Fibroblast of skin of right biceps (primary cell): ENCODE measurements at places on chromosomes 13 and 19.

- DNase-seq = peak; percentile 43
Observed at GRCh38 chr13:114064450-114065140, 67.8 kb downstream of the RASA3 start.

DNA sequence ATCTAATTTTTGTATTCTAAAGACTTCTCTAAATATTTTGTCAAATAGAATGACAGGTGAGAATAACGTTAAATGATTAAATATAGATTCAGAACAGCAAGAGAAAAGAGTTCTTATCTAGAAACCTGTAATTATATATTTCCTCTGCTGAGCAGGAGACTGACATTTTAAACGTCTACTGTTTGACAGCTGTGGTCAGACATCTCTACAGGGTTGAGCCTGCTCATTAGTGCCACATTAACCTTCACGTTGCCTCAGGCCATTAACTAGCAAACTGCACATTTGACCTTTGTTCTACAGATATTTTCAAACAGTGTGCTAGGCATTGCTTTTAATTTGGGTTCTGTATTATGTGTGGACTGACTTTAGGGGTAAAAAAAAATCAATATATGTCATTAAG, 347.5 kb downstream of the GPC5 start:
- no peak for DNase-seq

DNA sequence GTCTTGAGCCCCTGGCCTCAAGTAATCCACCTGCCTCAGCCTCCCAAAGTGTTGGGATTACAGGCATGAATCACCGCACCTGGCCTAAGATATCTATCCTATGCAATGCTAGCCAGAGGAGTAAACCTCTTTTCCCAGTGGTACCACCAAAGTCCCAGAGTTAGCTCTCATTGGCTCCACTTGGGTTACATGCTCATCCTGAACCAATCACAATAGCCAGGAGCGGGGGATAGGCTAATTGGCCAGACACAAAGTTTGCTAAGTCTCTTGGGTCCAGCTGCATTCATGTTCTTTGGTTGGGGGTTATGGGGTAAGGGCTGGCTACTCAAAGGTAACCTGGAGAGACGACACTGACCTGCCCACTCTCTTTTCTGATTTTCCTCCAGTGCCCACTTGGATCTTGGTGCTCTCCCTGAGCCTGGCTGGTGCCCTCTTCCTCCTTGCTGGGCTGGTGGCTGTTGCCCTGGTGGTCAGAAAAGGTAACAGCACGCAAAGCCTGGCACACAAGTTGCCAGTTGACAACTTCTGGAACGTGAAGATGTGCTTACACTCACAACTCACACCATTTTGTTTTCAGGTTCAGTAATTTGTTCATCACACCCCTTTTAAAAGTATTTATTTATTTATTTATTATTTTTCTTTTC, 7.8 kb downstream of the C19orf38 start:
- DNase-seq = no peak

DNA sequence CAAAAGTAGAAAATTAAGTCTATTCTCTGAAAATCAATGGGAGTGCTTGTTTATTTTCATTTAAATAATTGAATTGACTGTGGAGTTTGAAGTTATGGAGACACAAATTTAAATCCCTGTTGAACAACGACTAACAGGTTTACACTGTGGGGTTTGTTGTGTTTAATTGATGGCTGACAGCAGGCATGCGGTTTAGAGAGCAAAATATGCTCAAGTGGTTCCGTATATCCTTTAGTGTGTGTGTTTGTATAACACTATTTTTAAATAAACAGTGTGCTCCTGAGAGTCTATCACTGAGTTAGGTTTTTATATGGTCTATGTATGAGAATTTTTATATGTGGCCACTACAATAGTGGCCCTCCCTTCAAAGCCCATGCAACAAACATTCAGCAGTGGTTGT, 332.0 kb downstream of the GPC6 start:
- no peak for DNase-seq

- DNase-seq = peak; percentile 80
Observed at GRCh38 chr13:108963846-108964600, 334.6 kb downstream of the MYO16 start.

- no peak for DNase-seq
Observed at GRCh38 chr13:30108216-30108912, 199.0 kb downstream of the KATNAL1 start.

DNA sequence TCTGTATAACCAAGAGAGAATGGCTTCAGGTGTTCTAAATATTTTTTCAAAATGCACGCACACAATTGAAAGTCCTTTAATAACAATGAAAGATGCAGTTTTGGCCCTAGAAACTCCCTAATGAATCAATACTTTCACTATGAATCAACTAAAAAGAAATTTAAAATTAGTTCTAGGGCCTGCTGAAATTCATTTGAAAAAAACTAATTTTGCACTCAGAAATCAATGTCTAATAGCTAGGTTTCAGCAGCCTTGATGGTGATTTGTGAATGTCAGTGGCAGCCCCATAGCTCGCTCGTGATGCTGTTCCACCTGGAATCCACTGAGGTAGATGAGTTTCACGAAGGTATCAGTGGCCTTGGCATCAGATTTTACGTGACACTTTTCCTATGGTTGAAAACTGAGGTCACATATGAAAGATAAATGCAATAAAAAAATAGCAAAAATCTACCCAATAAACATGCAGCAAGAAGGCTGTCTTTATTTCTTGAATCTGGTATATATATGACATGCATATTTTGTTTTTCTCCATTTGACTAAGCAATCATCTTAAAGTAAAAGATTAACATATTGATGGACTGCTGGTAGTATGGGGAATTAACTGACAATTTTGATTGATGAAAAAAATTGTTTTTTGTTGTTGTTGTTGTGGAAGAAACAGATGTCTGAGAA, 141.0 kb downstream of the AKAP11 start:
- no peak for DNase-seq

- DNase-seq = peak; percentile 42
Observed at GRCh38 chr13:43720780-43721397, 65.9 kb downstream of the ENOX1 start.

- DNase-seq = no peak
Observed at GRCh38 chr13:38535261-38535660, 151.6 kb upstream of the FREM2 start.

- no peak for DNase-seq
Observed at GRCh38 chr13:45353895-45354294, 12.9 kb upstream of the TPT1 start.

DNA sequence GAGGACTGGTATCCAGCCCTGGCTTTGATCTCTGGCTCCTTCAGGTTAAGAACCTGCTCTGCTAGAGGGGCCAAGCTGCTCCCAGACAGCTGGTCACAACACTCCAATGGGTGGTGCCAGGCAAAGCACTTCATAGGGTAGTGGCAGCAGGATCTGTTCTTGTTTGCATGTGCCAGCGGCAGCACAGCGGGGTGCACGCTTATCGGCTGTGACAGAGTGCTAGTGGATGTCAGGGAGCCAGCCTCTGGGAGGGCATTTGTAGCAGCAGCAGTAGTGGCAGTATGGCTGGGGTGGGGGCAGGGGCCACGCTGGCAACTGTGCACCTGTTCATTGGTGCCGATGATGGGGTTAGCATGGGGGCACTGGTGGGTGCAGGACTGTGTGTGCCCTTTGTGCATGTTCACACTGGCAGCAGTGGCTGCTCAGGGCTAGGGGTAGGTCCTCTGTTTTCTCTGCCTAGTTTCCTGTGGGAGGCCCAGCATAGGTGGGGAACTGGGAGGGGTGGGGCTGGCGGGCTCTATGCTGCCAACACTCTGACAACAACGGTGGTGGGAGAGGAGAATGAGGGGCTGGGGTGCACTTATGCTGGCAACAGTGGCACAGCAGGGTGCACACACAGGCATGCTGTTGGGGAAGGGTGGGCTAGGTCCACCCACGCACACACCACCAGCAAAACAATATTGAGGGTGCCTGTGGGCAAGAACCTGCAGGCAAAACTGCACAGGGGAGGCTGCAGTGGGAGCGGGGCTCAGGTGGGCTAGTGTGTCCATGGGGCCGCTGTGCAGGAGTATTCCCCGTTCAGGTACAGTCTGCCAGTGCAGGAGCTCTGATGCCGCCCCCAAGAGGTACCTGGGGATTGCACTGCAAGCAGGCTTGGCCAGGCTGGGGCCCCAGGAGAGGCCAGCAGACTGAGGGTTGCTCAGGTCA, 19.3 kb downstream of the AP1M1 start:
- no peak for DNase-seq

DNA sequence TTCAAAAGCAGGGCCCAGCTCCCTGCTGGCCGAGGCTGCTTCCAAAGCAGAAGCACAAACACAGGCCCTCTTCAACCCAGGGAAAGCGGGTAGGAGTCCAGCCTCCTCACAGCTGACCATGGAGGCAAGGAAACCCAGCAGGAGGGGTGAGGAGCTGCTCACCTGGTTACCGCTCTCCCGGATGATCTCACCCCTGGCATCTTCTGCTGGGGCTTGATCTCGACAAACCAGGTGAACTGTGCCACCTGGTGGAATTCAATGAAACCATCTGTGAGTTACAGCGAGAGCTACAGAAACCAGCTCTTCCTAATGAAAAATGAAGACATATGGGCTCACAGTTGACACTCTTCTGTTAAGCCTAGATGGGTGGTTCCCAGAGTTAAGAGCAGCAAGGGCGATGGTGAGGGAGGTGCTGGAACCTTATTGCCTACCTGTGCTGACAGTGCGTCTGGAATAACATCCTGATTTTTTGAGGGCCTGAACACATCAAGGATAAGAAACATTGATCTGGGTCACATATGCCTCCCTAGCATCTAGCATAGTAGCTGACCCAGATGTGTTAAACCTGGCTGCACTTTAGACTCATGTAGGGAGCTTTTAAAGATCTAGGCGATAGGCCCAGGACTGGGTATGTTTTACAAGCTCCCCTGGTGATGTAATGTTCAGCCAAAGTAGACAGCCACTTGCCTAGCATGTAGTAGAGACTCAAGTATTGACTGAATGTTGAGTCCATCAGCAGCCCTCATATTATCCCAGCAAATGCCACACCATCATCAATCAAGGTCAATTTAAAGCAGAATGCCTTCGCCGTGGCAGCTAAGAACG, 6.1 kb downstream of the DHRS12 start:
- peak; percentile 59 for DNase-seq

GRCh38 chr13:101736566-101736965, 284.1 kb downstream of the ITGBL1 start:
- DNase-seq = no peak

DNA sequence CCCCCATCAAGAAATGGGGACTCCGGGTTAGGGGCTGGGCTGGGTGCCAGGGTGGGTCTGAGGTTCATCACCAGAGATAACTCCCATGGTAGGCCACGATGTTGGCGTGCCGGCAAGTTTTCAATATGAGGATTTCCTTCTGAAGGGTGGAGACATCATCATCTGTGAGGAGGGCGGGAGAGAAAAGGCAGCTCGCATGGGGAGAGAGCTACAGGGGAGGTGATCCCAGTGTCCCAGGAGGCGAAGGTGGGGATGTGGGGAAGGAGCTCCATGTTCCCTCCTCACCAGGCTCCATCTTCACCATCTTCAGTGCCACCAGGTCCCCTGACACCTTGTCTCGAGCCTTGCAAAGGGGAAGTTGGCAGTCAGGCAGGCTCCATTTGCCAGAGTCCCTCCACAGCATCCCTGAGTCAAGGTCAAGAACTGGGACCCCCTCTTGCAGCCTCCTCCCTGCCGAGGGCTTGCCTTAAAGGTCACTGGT, 430 bp downstream of the MAP4K1 start:
- DNase-seq = no peak

DNA sequence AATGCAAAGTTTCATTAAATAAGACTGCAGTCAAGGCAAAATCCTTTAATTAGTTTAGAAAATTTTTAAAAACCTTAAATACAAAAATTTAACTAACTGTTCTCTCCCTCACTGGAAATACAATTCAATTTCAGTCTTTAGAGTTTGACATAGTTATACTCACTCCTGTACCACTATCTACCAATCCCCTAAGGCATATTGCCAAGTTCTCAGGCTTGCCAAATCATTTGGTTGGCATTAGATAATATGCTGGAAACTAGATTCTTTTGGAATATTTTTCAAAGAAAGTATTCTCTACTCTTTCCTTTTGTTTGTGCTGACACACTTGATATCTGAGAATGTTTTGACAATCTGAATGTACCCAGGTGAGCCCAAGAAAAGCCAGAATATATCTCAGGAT, 77.2 kb downstream of the TSC22D1 start:
- DNase-seq = no peak

- no peak for DNase-seq
Observed at GRCh38 chr13:109610517-109610916, 175.9 kb downstream of the IRS2 start.

DNA sequence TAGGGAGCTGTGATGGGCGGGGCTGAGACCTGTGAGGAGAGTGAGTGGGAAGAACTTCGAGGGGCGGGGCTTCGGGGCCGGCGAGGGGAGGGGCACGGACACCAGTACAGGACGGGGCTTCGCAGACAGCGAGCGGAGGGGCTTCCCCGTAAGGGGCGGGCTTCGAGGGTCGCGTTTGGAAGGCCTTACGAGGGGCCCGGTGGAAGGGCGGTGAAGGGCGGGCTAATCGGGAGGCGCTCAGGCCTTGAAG, 4.1 kb upstream of the EMP3 start:
- peak; percentile 93 for DNase-seq

DNA sequence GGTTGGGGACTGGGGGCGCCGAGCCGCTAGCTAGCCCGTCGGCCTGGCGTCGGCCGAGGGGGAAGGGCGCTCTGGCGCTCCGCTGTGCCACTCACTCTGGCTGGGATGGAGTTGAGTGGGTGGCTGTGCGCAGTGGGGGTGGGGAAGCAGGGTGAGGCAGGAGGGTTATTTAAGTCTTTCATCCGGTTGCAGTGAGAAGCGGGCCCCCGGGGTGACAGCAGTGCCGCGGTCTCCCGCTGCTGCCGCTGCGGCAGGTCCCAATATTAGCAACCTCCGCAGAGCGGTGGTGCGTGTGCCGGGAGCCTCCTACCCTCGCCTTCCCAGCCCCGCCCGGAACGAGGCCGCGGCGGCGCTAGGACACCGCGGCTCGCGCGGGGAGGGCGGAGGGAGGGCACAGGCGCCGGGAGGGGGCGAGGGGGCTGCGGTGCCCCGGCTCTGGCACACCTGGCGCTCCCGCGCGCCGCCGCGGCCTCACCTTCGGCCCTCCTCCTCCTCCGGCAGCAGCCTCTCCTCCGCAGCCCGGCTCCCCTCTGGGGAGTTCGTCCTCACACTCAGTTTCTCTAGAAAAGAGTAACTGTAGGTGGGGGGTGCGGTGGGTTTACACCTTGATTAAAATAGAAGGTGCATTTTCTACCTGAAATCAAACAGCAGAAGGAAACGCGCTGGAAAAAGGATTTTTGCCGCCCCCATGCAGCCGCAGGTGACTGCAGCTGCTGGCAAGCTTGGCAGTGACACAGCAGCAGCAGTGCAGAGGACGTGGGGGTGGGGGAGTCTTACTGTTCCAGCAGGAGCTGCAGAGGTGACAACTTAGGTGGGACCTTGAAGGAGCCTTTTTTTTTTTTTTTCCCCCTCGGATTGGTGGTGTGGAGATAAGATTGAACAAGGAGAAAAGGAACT, 4.5 kb downstream of the FGF9 start:
- DNase-seq = no peak

DNA sequence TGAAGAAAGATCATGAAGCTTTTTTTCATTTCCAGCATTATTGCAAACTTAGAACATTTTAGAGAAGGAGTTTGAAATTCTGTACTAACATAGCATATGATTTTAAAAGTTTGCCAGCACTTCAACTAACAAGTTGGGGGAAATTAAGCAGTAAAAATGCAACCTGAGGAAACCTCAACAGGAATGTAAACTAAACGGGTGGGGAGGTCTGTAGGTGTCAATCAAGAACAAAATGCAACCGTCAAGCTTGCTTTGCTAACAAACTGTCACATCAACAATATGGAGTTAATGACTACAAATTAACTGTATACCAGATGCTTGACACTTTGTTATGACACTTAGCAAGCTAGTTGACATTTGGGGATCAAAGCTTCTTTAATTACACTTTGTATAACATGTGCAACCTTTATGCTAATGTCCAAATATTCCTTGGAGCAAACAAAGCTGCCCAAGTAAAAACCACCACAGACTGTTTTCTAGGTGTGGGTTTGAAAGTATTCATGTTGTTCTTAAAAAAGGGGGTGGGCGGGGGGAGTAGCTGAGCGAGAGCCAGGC, 52.1 kb downstream of the DACH1 start:
- DNase-seq = no peak
